Central memory CD8-positive, alpha-beta T cell (primary cell): ENCODE measurements at places on chromosomes 11 and 22.

DNA sequence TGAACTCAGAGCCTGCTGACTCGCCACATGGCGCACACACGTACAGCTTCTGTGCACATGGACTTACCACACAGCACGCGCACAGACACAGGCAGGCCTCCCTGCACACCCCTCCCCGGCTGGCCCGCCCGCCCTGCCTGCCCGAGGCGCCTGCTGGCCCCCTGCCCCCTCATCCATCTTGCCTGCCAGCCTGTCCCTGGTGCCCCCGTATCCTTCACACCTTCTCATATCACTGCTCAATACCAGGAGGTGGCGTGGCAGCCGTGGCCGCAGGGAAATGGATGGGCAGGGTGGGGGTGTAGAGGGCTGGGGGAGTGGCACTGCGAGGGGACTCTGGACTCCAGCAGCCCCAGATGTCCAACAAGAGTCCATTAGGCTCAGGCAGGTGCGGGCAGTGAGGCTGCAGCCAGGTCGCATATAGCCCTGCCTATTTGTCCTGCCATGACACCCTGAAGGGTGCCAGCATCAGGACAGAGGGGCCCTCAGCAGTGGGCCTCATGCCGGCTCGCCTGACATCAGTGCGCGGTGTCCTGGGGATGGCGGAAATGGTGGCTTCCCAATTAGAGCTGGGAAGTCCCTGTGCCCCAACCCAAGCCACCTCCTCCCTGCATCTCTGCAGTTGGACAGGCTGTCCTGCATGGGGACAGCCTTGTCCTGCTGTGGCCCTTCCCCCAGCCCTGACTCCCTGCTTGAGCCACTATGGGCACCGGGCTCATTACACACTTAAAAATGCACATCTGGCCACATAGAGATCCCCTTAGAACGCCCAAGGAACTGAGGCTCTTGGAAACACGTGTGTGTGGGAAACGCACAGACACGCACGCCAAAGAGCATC lies 2.0 kb upstream of the TBX10 start:
- DNase-seq, result no peak

GRCh38 chr22:17637490-17638181 lies 921 bp upstream of the BCL2L13 start:
- DNase-seq, result no peak

DNA sequence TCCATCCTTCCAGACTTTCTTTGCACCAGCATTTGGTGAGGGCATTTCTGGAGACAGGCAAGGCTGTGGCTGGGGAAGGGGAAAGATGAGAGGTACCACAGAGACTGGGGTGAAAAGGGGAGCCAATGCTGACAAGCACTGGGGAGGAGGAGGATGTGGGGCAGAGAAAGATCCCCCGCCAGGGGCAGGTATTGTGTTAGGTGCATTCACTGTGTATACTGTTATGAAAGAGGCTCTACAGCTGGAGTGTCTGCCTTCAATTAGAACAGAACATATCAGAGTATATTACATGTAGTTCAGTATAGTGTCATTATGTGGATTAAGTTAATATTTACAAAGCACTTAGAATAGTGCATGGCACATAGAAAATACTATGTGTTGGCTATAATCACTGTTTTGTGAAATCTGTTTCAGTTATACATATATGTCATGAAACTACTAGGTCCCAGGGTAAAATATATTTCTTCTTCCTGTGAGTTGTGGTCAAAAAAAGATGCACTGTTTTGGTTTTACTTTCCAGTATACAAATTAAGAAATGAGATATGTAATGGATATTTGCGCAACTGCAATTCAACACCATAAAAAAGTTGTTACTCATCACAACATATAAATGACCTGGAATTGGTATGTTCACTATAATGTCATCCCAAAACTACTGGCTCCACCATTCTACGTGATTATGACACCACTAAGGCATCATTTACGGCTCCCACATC lies 8.4 kb downstream of the MSANTD2 start:
- no peak for DNase-seq

DNA sequence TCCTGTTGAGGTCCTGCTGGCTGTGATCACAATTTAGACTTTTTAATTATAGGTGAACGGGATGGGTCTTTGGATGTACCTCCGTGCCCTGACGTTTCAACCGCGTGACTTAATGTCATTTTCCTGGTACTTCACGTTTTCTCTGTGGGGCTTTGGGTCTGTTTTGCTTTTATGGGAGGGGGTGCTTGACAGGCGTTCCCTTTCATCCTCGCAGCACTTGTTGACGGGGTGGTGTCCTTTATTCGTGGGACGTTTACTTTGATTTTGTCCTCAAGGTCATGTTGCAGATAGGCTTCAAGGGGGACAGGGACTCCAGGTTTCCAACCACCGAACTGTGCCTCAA lies 994 bp downstream of the PPP6R3 start:
- no peak for DNase-seq

DNA sequence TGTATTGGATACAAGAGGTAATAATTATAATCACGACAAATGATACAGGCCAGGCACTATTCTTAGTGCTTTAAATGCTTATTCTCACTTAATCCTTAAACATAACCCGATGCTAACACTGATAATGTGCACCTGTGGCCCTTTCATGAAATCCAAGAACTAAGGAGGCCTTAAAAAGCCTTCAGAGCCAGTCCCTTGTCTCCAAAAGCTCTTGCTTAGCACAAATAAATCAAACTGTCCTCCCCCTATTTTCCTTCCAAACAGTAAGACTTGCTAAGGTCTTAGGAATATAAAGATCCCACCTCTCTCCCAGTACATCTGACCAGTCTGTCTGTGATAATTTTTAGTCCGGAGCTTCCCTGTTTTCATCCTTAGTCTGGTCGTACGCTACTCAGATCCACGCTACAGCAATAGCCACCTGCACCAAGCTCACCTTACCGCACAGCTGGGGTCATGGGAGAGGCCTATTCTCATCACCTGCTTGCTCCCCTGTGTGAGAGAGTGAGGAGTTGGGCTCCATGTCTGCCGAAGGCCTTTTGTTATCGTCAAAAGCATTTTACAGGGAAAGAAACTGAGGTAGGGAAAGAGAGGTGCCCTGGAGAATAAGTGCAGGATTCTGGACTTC lies 16.9 kb downstream of the FXYD6 start:
- DNase-seq, result no peak

DNA sequence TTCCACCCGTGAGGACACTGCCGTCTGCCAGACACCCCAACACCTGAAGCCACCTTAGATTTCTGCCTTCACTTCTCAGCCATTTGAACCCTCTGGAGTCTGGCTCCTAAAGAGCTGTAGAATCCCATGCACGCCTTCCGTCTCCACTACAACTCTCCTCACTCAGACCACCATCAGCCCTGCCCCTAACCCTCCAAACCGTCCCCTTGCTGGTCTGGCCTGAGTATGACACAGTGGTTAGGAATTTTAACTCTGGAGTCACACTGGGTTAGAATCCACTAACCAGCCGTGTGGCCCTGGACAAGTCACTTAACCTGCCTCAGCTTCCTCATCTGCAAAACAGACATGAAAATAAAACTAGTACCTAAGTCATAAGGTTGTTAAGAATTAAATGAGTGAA lies 3.0 kb downstream of the CNIH2 start:
- no peak for DNase-seq

DNA sequence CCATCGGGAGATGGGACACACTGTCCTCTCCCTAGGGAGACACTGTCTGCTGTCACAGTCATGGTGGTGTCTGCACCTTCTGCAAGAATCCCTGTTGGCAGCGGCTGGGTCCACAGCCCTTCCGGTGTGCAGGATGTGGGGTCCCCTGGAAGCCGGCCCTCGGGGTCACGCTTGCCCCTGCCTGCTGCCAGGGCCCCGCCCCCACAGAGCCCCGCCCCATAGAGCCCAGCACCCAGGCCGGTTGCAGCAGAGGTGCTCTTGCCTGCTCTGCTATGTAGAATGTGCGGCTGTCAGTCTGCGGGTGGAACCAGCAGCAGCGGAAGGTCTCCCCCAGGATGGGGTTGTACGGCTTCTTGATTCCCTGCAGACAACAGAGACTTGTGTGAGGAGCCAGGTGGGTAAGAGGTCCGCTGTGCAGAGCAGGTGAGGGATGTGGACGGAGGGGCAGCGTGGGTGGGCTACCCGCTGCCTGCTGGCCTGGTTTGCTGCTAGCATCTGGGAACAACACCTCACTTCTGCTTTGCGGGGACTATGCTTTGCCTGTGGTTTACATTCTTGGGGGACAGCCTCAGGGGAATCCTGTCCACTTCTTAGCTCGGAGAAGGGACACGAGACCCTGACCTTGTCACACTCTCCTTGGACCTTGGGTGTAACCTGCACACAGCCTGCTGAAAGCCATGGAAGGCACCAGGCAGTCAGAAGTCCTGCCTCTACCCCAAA lies 44.9 kb upstream of the CARS1 start:
- no peak for DNase-seq

GRCh38 chr11:118050208-118050891 lies 26.5 kb upstream of the TMPRSS4 start:
- no peak for DNase-seq

- no peak for DNase-seq
These were observed 4.1 kb downstream of the TSPAN32 start for GRCh38 chr11:2305788-2306451.

GRCh38 chr11:101176381-101176780 lies 46.8 kb upstream of the PGR start:
- no peak for DNase-seq
